ENCODE measurements at places on chromosomes 5 and 9. TPM values are rescaled to one million over a fixed set of nuclear protein-coding genes. Genes with fewer than 3 reads are reported as not detected.

Gene POU4F3
- total RNA-seq, result not detected

Gene OLFM1
- total RNA-seq, result 1.3 TPM

Gene FBXL7
- total RNA-seq, result 28.4 TPM

Gene IFNB1
- not detected for total RNA-seq

Gene EIF4E1B
- not detected for total RNA-seq

Gene OTP
- not detected for total RNA-seq

Gene ENHO
- 1.0 TPM for total RNA-seq

Gene PCDHB11
- 2.4 TPM for total RNA-seq

Gene ZFP2
- 1.7 TPM for total RNA-seq

DNA sequence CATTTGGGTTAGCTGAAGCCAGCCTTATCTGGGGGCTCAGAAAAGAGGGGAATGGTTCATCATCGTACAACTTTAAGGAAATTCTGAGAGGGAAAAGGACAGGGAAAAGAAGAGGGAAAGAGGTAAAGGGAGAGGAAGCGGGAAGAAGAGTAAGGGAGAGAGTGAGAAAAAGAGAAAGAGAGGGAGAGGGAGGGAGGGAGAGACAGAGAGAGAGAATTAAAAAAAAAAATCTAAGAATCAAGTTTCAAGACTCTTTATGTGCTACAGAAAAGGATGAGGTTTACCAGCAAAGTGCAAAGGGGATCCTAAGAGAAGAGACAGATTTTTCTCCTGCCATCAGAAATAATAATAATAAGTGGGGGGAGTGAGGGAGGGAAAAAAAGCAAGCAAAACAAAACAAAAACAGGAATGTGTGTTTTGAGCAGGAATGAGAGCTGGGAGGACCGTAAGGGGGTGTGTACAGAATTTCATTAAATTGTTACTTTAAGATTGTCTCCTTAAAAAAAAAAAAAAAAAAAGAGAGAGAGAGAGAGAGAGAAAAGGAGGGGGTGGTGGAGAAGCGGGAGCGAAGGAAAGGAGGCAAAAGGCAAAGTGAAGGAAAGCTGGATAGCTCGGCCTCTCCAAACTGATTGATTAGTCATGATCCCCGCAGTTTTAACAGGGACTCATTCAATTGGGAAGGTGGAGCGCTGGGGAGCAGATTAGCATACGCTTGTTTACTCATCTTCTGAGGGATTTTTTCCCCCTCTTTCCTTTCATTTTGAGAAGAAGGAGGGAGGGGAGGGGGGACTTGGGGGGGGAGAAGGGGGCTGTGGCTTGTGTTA is 438 bp upstream of the PAPPA start:
- no peak for DNase-seq
- no peaks in the 10 kb centered on the region for H3K27me3 ChIP-seq
- H3K36me3 ChIP-seq, result peaks cover 12% of the 10 kb centered on the region
- H3K4me1 ChIP-seq, result peaks cover 65% of the 10 kb centered on the region
- H3K4me3 ChIP-seq, result peak overlapping the region; percentile 92

GRCh38 chr9:112115109-112115508 is 60.0 kb downstream of the SUSD1 start:
- peaks cover 6% of the 10 kb centered on the region for H3K36me3 ChIP-seq
- H3K4me1 ChIP-seq, result peaks cover 13% of the 10 kb centered on the region
- H3K27me3 ChIP-seq, result no peaks in the 10 kb centered on the region
- H3K27ac ChIP-seq, result no peak overlapping the region
- H3K4me3 ChIP-seq, result no peak overlapping the region
- no peak for DNase-seq

GRCh38 chr9:84669288-84670137 is at the start of gene NTRK2:
Gene NTRK2, plus strand, starts transcription at chr9:84669729. Its CDS starts 1,020 bp downstream, at chr9:84670749.
- H3K36me3 ChIP-seq, result no peaks in the 10 kb centered on the region
- no peak for DNase-seq
- H3K27ac ChIP-seq, result peak within 1 kb of the TSS; percentile 66
- peaks cover 8% of the 10 kb centered on the region for H3K27me3 ChIP-seq

GRCh38 chr9:114798780-114799427 is 6.9 kb downstream of the TNFSF15 start:
- H3K27ac ChIP-seq, result no peak overlapping the region
- peaks cover 10% of the 10 kb centered on the region for H3K27me3 ChIP-seq
- DNase-seq, result no peak
- no peaks in the 10 kb centered on the region for H3K36me3 ChIP-seq
- H3K4me1 ChIP-seq, result peaks cover 18% of the 10 kb centered on the region

DNA sequence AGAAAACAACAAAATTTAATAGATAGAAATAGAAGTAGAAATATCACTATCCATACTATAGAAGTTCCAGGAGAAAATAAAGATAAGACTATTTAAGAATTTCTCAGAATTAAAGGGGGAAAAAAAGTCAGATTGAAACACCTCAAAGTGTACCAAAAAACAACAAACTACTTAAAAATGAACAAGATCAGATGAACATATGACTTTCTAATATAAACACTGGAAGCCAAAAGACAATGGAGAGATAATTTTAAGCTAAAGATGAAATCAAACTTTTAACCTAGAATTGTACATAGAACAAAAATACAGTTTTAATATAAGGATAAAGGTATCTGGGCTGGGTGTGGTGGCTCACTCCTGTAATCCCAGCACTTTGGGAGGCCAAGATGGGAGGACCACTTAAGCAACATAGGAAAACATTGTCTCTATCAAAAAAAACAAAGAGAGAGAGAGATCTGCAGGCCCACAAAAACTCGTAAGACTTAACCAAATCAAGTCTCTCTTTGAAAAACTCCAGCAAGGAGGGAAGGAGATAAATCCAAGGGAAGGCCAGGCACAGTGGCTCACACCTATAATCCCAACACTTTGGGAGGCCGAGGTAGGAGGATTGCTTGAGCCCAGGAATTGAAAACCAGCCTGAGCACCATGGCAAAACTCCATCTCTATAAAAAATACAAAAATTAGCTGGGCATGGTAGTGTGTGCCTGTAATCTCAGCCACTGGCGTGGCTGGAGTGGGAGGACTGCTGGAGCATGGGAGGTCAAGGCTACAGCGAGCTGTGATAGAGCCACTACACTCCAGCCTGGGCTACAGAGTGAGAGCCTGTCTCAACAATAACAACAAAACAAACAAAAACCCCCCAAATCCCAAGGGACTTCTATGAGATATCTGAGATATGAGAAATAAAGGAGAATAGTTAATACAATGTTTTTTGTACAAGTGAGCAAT is 32.4 kb downstream of the ABHD17B start:
- peaks cover 40% of the 10 kb centered on the region for H3K36me3 ChIP-seq
- H3K4me1 ChIP-seq, result no peaks in the 10 kb centered on the region
- no peak for DNase-seq

DNA sequence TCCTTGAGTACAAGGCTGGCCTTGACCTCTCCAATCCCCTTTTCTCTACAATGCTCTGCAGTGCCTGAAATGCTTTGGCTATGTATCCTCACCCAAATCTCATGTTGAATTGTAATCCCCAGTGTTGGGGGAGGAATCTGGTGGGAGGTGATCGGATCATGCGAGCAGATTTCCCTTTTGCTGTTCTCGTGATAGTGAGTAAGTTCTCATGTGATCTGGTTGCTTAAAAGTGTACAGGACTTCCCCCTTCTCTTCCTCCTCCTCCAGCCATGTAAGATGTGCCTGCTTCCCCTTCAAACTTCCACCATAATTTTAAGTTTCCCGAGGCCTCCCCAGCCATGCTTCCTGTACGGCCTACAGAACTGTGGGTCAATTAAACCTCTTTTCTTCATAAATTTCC is 28.5 kb upstream of the AKNA start:
- no peaks in the 10 kb centered on the region for H3K27me3 ChIP-seq
- H3K27ac ChIP-seq, result no peak overlapping the region
- no peaks in the 10 kb centered on the region for H3K36me3 ChIP-seq
- no peak overlapping the region for H3K4me3 ChIP-seq
- H3K4me1 ChIP-seq, result peaks cover 13% of the 10 kb centered on the region
- no peak for DNase-seq
